ENCODE measurements at places on chromosomes 13 and 19.
A peak's percentile ranks its signal among the peaks of the same experiment; 100 is the strongest.

DNA sequence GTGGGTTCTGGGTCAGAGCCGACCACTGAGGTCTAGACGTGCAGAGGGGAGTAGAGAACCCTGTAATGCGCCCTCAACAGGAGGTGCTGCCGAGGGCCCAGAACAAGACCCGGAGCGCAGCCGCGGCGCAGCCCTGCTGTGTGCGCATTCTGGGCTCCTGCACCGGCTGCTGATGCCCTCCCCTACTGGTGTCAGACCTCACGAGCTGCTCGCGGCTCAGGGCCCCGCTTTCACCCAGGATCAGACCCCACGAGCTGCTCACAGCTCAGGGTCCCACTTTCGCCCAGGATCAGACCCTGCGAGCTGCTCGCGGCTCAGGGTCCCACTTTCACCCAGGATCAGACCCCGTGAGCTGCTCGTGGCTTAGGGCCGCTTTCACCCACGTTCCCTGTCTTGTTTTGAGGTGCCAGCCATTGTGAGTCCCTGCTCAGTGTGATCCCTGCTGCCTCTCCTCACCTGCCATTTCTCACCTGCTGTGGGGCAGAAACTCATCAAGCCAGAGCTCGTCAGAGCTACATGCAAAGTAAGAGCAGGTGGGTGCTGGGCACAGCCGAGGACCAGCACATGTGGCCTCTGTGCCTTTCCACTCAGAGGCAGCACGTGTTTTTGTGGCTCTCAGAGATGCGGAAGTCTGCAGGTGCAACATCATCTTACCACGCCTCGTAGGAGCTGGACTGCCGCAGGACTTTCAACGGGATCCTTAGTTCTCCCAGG is 47.0 kb upstream of the C13orf46 start:
- no peak for DNase-seq

DNA sequence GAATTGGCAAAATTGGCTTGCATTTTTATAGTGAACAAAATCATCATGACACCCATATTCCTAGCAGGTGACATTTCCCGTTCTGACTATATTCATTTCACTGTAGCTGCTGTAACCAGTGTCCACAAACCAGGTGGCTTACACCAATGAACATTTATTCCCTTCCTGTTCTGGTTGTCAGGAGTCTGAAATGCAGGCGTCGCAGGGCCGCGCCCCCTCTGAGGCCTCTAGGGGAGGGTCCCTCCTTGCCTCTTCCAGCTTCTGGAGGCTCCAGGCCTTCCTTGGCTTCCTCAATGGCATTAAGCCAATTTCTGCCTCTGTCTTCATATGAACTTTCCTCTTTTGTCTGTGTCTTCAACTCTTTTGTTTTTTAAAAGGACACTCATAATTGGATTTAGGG is 6.5 kb upstream of the RLN3 start:
- no peak for DNase-seq

- DNase-seq: no peak
Measured at GRCh38 chr19:15315101-15315500, 17.2 kb downstream of the BRD4 start.

GRCh38 chr19:34409189-34410164 is 5.3 kb downstream of the PDCD2L start:
- DNase-seq: no peak

GRCh38 chr19:53646144-53646543 is 14.3 kb downstream of the DPRX start:
- DNase-seq: no peak

- DNase-seq: no peak
Measured at GRCh38 chr13:99322297-99323103, 15.3 kb upstream of the GPR183 start.

DNA sequence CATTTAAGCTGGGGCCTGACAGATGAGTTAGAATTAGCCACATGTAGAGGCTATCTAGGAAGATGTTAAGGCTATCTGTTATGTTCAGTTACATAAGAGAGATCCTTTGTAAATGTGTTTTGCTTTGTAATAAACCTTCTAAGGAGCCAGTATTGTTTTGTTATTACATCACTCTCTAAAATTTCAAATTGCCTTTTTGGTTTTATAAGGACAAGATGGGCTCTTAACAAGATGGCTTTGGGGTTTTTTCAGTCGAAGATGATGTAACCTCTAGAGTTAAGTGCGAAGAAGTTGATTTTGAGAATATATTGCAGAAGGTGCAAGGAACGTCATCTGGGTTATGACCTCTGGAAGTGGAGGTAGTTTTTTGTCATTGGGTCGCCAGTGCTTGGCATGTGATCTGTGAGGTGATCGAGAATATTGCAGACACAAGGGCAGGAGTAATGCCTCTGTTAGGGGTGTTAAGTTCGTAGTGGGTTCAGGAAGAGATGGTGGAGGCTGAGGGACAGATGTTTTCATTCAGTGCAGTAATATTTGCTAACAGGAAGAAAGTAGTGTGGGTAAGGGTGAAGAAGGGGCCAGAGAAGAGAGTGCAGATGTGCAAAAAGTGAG is 12.7 kb downstream of the LSM14A start:
- no peak for DNase-seq

DNA sequence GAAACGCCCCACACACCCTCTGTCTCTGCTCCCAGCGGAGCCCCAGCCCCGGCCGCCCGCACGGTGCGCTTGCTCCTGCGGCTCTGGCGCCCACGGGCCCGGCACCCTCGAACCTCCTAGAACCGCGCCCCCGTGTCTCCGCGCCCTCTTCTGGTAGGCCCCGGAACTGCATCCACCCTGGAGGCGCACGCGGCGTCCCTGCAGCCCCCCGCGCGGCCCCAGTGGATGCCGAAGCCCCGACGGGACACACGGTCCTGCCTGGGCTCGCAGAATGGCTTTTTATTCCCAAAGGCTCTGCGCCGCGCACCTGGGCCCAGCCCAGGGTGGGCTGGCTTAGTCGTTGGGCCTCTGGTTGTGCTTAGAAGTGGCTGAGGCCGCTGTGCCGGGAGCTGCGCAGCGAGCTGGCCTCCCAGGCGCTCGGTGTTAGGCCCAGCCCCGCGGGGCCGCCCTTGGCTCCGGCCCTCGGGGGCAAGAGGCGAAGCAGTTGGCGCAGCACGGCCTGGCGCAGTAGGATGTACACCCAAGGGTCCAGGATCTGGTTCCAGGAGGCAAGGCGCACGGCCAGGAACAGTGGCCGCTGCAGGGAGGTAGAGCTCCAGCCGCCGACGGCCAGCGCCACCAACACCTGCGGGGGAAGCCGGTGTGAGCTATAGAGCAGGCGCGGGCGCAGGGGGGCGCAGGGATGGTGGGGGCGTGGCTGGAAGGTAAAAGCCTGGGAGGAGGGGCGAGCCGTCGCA is 2.8 kb downstream of the PTGER1 start:
- DNase-seq: peak; percentile 70

DNA sequence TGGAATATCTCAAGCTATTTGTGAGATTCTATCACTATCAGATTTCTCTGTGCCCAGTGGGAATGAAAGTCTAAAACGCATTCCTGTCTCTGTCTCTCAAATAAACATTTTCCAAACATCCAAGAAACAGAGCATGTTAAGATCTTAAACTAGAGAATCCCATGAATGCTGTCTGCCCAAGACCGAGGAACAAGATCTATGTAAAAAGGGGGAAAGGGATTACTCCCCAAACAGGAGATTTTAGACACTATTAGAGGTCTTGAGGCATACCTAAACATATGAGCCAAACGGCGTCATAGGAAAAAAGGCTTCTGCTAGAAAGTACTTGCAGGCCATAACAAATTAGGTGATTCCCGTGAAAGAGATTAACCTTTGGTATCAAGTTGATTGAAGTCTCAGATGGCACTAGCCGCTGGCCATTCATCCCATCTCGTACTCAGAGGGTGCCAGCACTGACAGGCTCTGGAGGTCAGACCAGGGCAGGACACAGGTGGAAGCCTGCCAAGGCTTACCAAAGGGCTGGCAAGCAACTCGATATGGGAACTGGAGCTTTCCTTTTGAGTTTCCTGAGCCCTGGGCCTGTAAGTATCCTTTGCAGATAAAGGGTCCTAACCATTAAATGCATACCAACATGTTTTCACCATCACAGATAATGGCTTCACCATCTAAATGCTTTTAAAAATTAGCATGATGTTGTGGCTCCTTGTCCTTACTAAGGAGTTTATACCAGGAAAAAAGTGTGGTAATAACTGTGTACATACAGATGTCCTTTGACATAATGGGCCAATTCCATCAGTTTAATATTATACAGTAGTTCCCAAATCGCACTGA is 225.2 kb downstream of the FOXO1 start:
- DNase-seq: no peak

DNA sequence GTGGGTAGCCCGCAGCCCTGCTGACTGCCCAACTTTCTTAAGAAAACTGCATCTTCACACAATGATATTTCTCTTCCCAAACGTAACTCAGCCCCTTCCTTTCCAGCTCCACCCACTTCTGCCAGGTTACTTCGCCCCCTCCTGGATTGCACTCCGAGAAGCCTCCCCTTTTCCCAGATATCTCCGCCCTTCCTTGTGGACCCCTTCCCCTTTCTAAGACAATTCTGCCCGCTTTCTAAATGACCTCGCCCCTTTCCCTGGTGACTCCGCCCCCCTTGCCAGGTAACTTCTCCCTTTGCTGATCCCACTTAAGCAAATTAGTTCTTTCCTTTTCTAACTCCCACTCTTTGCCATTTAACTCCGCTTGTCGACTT is 2.6 kb downstream of the VSIG10L start:
- no peak for DNase-seq

DNA sequence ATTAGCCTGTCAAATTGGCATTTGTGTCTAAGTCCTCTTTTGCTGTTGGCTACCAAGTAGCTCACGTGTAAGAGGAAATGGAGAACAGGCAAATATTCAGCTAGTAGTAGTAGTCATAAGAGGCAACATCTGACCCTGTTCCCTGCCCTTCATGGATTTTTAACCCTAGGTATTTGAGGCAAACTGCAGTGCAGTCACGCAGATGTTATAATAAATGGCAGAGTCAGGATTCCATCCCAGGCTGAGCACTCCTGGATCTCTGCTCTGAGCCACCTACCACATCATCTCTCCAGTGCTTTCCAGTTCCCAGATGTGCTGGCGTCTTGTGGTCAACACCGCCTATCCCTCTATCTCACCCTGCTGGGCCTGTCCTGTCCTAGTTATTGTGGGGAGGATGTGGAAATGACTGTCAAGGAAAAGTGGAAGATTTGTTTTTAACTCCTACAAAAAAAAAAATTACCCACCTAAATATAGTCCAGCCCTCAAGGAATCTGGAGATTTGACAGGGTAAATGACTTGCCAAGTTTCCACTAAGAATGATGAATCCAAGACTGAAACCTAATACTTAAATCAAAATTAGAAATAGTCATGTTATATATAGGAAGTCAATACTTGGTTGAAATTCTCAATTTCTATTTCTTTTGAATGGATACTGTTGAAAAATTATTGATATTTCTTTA is 322.9 kb downstream of the GPC6 start:
- DNase-seq: no peak

GRCh38 chr19:13463296-13463695 is 43.0 kb downstream of the CACNA1A start:
- no peak for DNase-seq

- no peak for DNase-seq
Measured at GRCh38 chr19:10346509-10346908, 7.1 kb upstream of the ICAM3 start.

GRCh38 chr13:29024783-29025182 is 204.6 kb downstream of the MTUS2 start:
- DNase-seq: no peak

DNA sequence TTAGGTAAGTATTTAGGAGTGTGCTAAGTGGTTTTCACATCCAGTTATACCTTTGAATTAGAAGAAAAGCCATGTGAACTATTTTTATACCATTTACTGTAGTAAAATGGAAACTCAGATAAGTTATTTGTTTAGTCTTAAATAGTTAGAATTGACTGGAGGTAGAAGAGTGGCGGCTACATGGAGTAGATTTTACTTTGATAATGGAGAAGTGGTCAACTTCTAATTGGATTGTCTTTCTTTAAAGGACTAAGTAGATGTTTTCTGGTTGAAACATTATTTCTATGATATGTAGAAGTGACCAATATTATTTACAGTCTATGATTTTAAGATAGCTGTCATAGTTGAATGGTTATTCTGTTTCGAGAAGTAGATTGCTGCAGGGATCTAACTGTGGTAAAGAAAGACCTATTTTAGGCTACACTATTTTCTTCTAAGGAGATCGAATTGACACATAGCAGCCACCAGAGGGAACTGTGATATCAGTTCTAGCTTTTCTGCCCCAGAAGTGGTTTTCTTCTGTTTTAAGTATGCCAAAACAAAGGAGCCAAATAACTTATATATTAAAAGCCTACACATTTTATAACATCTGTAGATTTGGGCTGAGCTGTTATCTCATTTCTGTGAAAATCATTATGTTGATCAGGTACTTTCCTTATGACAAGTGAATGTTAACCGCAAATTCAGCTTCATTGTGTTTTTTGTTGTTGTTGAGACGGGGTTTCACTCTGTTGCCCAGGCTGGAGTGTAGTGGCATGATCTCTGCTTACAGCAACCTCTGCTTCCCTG is 26.1 kb downstream of the ZMYM2 start:
- DNase-seq: no peak

DNA sequence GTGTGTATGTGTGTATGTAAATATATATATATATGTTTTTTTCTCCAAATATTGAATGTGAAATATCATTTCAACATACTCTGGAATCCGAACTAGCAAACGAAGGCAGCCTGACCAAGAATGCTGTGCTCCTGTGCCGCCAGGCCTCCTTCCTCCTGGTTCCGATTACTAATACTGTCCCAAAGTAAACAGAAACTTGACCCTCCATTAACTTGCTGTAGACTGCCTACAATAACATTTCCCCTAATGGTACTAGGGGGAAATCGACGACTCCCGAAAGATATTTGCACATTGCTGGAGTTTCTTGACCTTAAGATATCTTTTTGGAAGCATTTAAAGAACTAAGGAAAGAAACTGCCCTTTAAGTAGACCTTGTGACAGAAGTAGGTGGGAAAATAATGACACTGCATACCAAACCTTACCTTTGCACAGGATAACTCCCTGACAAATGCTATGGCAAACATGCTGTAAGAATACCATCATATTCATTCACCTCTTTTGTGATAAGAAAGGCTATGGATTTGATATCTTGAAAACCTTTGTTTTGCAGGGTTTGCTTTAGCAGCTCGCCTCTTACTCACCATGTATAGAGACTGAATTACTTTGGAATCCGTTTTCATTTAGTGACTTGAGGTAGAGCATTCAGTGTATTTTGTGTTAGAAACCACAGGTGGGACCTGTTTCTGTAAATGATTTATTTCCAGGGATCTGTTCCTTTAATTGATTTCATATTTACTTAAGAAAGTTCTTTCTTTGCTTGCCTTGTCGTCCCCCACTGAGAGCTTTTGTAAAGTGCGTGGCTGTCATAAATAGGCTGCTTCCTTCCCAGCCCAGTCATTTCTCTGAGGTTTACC is 80.1 kb downstream of the KLF5 start:
- DNase-seq: no peak

- no peak for DNase-seq
Measured at GRCh38 chr19:47351548-47351947, 2.4 kb downstream of the DHX34 start.

GRCh38 chr19:17124025-17124424 is 48.4 kb downstream of the MYO9B start:
- DNase-seq: no peak

GRCh38 chr13:51332566-51333361 is 6.7 kb upstream of the SERPINE3 start:
- DNase-seq: no peak

- no peak for DNase-seq
Measured at GRCh38 chr19:29311191-29311790, 98.3 kb upstream of the UQCRFS1 start.

All from stimulated activated CD8-positive, alpha-beta memory T cell treated with anti-CD3 and anti-CD28 coated beads, Interleukin-4, amount 100 ng/mL, for 1 hour (primary cell).